ENCODE measurements at places on chromosomes 7 and 10. TPM values are rescaled to one million over a fixed set of nuclear protein-coding genes. Genes with fewer than 3 reads are reported as not detected.

The IPMK gene
- total RNA-seq, result 5.6 TPM

DNA sequence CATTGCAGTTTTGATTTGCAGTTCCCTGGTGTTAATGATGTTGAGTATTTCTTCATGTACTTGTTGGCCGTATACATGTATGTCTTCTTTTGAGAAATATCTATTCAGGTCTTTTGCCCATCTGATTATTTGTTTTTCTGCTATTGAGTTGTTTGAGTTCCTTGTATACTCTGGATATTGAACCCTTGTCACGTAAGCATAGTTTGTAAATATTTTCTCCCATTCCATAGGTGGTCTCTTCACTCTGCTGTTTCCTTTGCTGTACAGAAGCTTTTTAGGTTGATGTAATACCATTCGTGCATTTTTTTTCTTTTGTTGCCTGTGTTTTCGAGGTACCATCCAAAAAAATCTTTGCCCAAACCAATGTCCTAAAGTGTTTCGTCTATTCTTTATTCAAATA, 43.6 kb upstream of the LRRC17 start:
- H3K36me3 ChIP-seq, result no peaks in the 10 kb centered on the region
- H3K4me3 ChIP-seq, result no peak overlapping the region
- H3K27me3 ChIP-seq, result peaks cover 3% of the 10 kb centered on the region
- no peak for DNase-seq
- no peak overlapping the region for H3K27ac ChIP-seq

GRCh38 chr7:27640884-27641574, 21.7 kb downstream of the HIBADH start:
- H3K4me3 ChIP-seq, result peak overlapping the region; percentile 34
- no peaks in the 10 kb centered on the region for H3K27me3 ChIP-seq
- no peak for DNase-seq
- peaks cover 21% of the 10 kb centered on the region for H3K4me1 ChIP-seq
- H3K36me3 ChIP-seq, result peaks cover 6% of the 10 kb centered on the region

DNA sequence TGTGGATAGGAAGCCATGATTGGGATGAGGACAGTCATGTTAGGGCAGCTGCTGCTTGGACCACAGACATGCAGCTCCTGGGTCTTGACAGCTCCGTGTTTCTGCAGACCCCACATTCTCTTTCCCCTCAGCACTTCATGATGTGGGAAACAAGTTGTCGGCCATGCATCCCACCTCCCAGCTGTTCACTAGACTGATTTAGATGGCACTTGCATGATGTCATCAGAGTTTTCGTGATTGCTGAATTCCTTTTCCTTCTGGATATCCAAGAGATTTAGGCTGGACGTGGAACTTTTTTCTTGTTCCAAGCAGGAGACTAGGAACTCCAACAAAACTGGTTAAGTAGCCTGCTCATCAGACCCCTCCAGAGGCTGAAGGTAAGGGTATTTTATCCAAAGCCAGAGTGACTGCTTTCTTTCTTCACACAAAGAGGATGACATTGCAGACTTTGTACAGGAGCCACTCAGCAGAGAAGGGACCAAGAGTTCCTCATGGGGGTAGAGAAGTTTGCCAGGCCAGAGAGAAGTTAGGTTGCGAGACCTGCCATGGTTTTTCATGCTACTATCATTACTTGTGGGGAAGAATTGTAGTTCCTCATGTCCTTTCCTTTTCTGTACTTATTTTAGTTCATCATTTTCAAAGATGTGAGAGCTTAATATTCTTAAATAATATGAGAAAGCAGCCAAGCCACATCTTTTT, 117.7 kb upstream of the GJD4 start:
- peaks cover 8% of the 10 kb centered on the region for H3K36me3 ChIP-seq
- H3K27me3 ChIP-seq, result no peaks in the 10 kb centered on the region
- no peak overlapping the region for H3K27ac ChIP-seq
- no peak for DNase-seq
- H3K4me1 ChIP-seq, result peaks cover 13% of the 10 kb centered on the region
